Activated CD4-positive, alpha-beta T cell treated with anti-CD3 and anti-CD28 coated beads, Interleukin-2, amount 50 U/mL, for 24 hours (primary cell): ENCODE measurements at places on chromosomes 5 and 9.

GRCh38 chr9:13279284-13280141, at the start of gene MPDZ:
Gene MPDZ, minus strand, starts transcription at chr9:13279692. Its CDS starts 29,377 bp downstream, at chr9:13250315.
- DNase-seq = no peak

GRCh38 chr5:35012796-35013195, 35.0 kb downstream of the AGXT2 start:
- DNase-seq = no peak

DNA sequence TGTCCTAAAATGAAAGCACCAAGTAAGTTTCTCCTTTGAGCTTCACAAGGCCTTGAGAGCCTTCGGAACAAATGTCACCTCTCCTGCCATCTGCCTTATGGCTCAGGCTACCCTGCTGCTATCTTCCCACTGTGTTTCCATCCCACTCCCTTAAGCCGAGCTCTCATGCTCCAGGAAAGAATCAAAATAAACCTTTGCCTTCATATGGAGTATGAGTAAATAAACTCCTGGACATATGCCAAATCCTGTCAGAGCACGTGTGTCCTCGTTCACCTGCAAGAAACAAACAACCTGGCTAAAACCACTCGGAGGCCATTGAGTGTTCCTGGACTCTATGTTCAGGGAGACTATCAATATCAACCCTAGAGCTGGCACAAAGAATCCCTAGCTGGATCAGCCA, 122.3 kb upstream of the CCDC112 start:
- no peak for DNase-seq

DNA sequence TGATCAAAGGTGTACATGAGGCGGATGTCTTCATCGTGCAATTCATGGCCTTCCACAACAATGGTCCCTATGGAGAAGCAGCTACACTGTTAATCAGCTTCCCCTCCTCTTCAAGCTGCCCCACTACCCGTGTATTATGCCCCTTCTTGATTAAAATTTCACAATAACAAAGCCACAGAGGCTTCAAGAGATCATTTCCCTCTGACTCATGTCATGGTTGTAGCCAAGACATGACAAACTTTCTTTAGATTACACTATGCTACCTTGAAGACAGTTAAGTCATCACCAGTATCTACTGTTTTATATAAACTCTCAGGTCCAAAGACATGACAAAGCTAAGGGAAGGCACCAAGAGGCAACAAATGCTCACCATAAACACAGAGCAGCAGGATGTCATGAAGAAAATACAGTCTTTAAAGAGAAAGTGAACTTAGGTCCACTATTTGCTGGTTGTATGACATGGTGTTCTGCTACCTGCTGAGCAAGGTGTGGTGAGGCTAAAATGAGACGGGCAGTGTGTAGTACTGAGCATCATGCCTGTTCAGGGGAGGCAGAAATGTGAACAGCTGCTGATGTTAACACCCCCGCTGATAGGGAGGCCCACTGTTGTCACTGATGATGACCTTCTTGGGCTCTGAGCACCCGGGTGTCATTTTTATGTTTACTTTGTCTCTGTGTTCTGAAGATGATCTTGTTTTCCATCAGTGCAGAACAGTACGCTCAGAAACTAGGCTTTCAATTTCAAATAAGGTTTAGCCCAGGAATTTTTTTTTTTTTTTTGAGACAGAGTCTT, 48.3 kb downstream of the IARS1 start:
- no peak for DNase-seq

DNA sequence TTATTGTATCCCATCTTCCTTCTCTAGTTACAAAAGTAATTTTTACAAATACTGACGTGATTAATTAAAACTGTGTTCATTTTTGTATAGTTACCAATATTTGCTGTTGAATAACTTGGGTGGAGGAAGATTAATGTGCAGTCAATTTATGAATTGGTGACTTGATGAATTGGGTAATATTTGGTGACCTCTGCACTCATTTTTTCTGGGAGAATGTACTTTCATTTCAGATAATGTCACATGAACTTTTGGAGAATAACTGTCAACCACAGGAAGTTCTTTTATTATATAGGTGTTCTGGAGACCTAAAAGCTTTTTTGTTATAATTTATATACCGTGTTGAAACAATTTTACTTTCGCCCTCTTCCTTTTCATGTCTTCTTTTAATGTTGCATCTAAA, 26.4 kb upstream of the FKTN start:
- DNase-seq = no peak

GRCh38 chr9:86941197-86941596, 6.1 kb downstream of the GAS1 start:
- DNase-seq = no peak

GRCh38 chr5:124342027-124342471, 404.4 kb downstream of the ZNF608 start:
- DNase-seq = no peak

DNA sequence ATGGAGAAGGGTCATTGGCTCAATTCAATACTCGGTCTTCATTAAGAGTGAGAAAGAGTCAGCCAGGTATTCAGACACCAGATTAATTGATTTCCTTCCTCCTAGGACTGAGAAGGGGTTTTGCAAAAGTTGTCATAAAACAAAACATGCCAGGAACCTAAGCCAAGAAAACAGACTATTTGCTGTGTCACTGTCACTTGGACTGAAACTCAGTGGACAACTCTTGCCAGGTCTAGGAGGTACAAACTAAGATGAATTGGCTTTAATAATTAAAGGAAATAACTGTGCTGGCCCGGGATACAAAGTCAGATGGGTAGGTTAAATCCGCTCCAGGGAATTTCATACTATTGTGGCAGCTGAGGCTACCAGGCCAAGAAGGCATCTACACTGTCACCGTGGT, 71.1 kb upstream of the TBC1D9B start:
- DNase-seq = no peak
